ENCODE measurements at places on chromosomes 5 and 9. TPM values are rescaled to one million over a fixed set of nuclear protein-coding genes. Genes with fewer than 3 reads are reported as not detected.

GRCh38 chr5:154331232-154331631 lies 114.6 kb upstream of the SAP30L start:
- no peaks in the 10 kb centered on the region for H3K27me3 ChIP-seq
- peaks cover 3% of the 10 kb centered on the region for H3K4me1 ChIP-seq
- H3K36me3 ChIP-seq, result no peaks in the 10 kb centered on the region
- H3K27ac ChIP-seq, result no peak overlapping the region

GRCh38 chr5:116528519-116529234 lies 45.9 kb downstream of the SEMA6A start:
- H3K27me3 ChIP-seq, result no peaks in the 10 kb centered on the region
- DNase-seq, result no peak
- H3K27ac ChIP-seq, result no peak overlapping the region
- H3K36me3 ChIP-seq, result no peaks in the 10 kb centered on the region
- peaks cover 16% of the 10 kb centered on the region for H3K4me1 ChIP-seq

- H3K4me1 ChIP-seq, result no peaks in the 10 kb centered on the region
- no peaks in the 10 kb centered on the region for H3K27me3 ChIP-seq
- H3K36me3 ChIP-seq, result no peaks in the 10 kb centered on the region
- H3K4me3 ChIP-seq, result no peak overlapping the region
- DNase-seq, result no peak
These were observed 19.6 kb upstream of the INSL6 start for GRCh38 chr9:5205071-5205470.

DNA sequence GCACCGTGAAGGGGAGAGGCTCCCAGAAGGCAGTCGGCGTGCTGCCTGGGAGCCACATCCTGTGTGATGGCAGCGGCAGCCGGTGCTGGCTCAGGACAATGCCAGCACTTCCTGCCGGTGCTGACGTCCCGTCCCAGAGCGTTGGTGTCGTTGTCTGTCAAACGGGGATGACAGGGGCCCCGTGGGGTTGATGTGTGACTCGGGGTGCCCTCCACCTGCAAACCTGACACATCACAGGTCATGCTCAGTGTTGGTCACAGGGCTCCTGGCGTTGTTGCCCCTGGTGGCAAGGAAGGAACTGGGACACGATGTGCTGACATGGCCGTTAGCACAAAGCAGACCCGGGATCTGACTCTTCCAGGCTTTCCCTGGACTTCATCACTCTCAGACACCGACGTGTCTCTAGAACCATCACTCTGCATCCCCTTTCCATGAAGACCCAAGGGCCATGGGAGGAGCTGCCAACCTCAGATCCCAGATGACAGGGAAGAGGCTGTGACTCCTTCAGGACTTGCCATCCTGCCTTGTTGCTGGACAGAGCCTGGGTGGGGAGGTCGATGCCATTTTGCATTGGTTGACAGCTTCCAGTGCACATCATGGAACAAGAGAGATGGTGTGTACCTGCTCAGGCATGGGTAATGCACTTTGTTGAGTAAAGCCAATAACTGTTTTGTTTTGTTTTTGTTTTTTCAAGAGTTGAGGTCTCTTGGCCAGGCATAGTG lies 21.5 kb downstream of the PLPP7 start:
- DNase-seq, result no peak
- H3K36me3 ChIP-seq, result no peaks in the 10 kb centered on the region
- no peak overlapping the region for H3K27ac ChIP-seq
- no peaks in the 10 kb centered on the region for H3K4me1 ChIP-seq
- H3K27me3 ChIP-seq, result no peaks in the 10 kb centered on the region

DNA sequence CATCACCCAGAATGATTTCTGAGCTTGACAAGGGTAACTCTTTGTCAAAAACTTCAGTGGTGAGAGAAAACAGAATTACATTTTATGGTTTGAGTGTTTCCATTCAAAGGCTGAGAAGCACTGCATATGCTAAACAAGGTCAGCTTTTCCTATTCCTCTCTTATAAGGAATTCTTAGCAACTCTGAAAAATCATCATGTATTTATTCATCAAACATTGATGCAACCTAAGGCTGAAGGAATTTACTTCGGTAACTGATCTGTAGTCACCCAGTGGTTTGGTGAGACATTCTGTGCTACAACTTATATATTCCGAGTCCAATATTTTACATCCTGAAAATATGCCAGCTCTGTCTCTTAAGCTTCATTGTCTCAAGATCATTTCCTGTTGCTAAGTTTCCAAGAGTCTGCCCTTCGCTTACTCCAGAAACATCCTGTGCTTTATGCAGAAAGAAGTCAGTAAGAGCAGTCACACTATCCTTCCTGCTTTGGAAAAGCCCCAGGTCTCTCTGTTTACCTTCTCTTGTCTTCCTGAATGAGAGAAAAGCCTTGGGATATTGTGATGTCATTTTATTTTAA lies 176.6 kb upstream of the TBCA start:
- H3K4me3 ChIP-seq, result no peak overlapping the region
- DNase-seq, result no peak
- no peak overlapping the region for H3K27ac ChIP-seq
- H3K36me3 ChIP-seq, result no peaks in the 10 kb centered on the region

GRCh38 chr9:121473229-121473628 lies 26.4 kb downstream of the GGTA1 start:
- no peaks in the 10 kb centered on the region for H3K36me3 ChIP-seq
- no peak for DNase-seq
- H3K27me3 ChIP-seq, result no peaks in the 10 kb centered on the region
- H3K4me1 ChIP-seq, result no peaks in the 10 kb centered on the region
- no peak overlapping the region for H3K27ac ChIP-seq

GRCh38 chr9:121326130-121326838 lies 43.8 kb downstream of the STOM start:
- H3K27me3 ChIP-seq, result no peaks in the 10 kb centered on the region
- H3K27ac ChIP-seq, result peak overlapping the region; percentile 85
- no peak overlapping the region for H3K4me3 ChIP-seq
- H3K36me3 ChIP-seq, result no peaks in the 10 kb centered on the region
- no peak for DNase-seq

- no peak for DNase-seq
- no peak overlapping the region for H3K4me3 ChIP-seq
- no peaks in the 10 kb centered on the region for H3K4me1 ChIP-seq
- no peaks in the 10 kb centered on the region for H3K36me3 ChIP-seq
These were observed 4.7 kb upstream of the PANK3 start for GRCh38 chr5:168583742-168584482.

DNA sequence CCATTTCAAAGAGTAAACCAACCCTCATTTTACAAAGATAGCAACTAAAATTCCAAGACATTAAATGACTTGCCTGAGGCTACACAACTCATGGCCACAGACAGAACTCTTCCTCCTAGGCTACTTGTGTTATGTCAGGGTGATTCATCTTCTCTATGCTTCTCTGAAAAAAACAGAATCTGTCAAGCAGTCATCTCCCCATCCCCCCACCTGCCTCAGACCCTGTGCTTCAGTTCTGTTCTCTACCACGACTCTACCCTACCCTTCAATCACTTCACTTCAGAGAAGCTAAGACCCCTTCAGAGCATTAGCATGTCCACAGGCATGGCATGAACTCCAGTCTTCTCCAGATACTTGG lies 277.7 kb upstream of the PTGER4 start:
- H3K27me3 ChIP-seq, result no peaks in the 10 kb centered on the region
- H3K36me3 ChIP-seq, result no peaks in the 10 kb centered on the region
- peaks cover 34% of the 10 kb centered on the region for H3K4me1 ChIP-seq
- DNase-seq, result no peak

GRCh38 chr5:101102506-101102905 lies 199.4 kb upstream of the ST8SIA4 start:
- H3K36me3 ChIP-seq, result no peaks in the 10 kb centered on the region
- H3K4me3 ChIP-seq, result no peak overlapping the region
- H3K4me1 ChIP-seq, result no peaks in the 10 kb centered on the region
- no peaks in the 10 kb centered on the region for H3K27me3 ChIP-seq
- DNase-seq, result no peak

- no peak overlapping the region for H3K4me3 ChIP-seq
- DNase-seq, result no peak
- no peaks in the 10 kb centered on the region for H3K4me1 ChIP-seq
- H3K27ac ChIP-seq, result no peak overlapping the region
These were observed 196.4 kb downstream of the RFX3 start for GRCh38 chr9:3329361-3329760.

- H3K4me3 ChIP-seq, result no peak overlapping the region
- no peak overlapping the region for H3K27ac ChIP-seq
- H3K36me3 ChIP-seq, result no peaks in the 10 kb centered on the region
- no peaks in the 10 kb centered on the region for H3K4me1 ChIP-seq
- no peaks in the 10 kb centered on the region for H3K27me3 ChIP-seq
These were observed 18.2 kb upstream of the DAB2 start for GRCh38 chr5:39442991-39443390.

- H3K27ac ChIP-seq, result peak overlapping the region; percentile 83
- DNase-seq, result peak; percentile 87
- H3K27me3 ChIP-seq, result peaks cover 24% of the 10 kb centered on the region
- no peaks in the 10 kb centered on the region for H3K4me1 ChIP-seq
- H3K4me3 ChIP-seq, result peak overlapping the region; percentile 65
These were observed 2.2 kb downstream of the PCDH1 start for GRCh38 chr5:141875795-141876627.

GRCh38 chr5:120152472-120152871 lies 311.6 kb upstream of the PRR16 start:
- no peak for DNase-seq
- no peaks in the 10 kb centered on the region for H3K27me3 ChIP-seq
- H3K4me1 ChIP-seq, result no peaks in the 10 kb centered on the region
- no peaks in the 10 kb centered on the region for H3K36me3 ChIP-seq
- H3K4me3 ChIP-seq, result no peak overlapping the region
- H3K27ac ChIP-seq, result peak overlapping the region; percentile 18

- H3K27ac ChIP-seq, result no peak overlapping the region
- H3K36me3 ChIP-seq, result no peaks in the 10 kb centered on the region
These were observed 135.6 kb downstream of the MYO10 start for GRCh38 chr5:16800477-16800876.

DNA sequence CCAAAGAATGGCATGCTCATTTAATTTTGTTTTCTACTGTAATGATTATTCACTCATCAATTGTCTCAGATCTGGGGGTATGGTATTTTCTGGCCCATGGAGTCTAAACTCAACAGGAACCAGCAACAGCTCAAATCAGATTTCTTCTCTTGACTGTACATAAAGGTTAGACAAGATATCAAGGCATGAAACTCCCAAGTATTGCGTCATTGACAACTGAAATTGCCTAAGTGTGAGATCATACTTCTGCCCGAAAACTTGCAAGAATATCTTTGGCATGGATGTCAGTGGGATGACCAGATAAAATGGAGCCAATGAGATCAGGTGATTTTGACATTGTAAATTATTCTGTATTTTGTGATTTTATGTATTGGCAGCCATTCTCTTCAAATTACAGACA lies 141.7 kb upstream of the STK32A start:
- H3K27me3 ChIP-seq, result no peaks in the 10 kb centered on the region
- no peak for DNase-seq

GRCh38 chr9:71697882-71698281 lies 70.4 kb downstream of the CEMIP2 start:
- H3K4me3 ChIP-seq, result no peak overlapping the region
- H3K27ac ChIP-seq, result no peak overlapping the region
- no peaks in the 10 kb centered on the region for H3K27me3 ChIP-seq
- peaks cover 3% of the 10 kb centered on the region for H3K4me1 ChIP-seq

ZNF474 gene
- polyA plus RNA-seq, result 3.1 TPM

PCDHGA8 gene
- 0.99 TPM for polyA plus RNA-seq

ST8SIA4 gene
- 10.1 TPM for polyA plus RNA-seq

Data from left lung (tissue), 14 donors.